NCI-H1436 (cell line): ENCODE measurements at places on chromosomes 12 and 14.

- no peak for DNase-seq
These were observed 197.0 kb upstream of the C14orf180 start for GRCh38 chr14:104382361-104383087.

DNA sequence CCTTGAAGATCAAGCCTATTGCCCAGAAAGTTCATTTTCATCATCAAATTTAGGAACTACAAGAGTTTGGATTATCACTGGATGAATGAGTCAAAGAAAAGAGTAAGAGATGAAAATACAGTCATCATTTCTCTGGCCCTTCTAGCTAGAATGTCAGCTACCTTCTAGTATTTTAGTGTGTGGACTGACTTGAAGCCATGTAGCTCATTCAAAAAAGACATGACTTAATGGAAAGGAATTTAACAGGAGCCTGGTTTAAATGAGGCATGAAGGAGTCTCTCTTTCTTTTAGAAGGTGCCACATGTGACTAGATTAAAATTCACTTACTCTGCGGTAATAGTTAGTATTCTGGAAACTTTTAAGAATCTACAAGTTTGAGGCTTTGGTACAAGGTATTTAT is 7.1 kb downstream of the PTHLH start:
- DNase-seq: no peak

DNA sequence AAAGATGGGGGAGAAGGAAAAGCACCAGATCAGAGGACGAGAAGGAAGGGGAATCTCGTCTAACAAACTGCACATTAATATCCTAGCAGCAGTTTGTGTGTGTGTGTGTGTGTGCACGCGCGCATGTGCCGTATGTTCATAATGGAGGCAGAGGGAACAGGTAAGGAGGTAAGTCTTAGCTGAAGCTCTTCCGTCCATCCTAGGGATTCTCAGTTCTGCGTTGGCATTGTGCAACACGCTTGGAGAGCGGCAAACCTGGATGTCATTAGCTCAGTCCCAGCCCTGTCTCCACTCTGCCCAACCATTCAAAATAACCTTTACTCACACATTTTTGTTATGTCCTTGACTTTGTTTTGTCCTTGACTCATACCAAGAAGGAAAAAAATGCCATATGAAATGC is 1.6 kb upstream of the C1R start:
- no peak for DNase-seq

GRCh38 chr14:61598980-61599379 is 96.3 kb upstream of the HIF1A start:
- DNase-seq: no peak

- DNase-seq: no peak
These were observed 1.6 kb downstream of the STXBP6 start for GRCh38 chr14:25048170-25049016.
